ENCODE measurements at places on chromosomes 12 and 14.

- H3K27ac ChIP-seq, result no peak overlapping the region
- no peak overlapping the region for H3K4me3 ChIP-seq
- H3K36me3 ChIP-seq, result no peaks in the 10 kb centered on the region
- no peak for DNase-seq
Measured at GRCh38 chr14:104813286-104813685, 12.4 kb downstream of the ZBTB42 start.

GRCh38 chr12:2337031-2338010 is 284.5 kb downstream of the CACNA1C start:
- H3K4me3 ChIP-seq, result no peak overlapping the region
- peaks cover 51% of the 10 kb centered on the region for H3K4me1 ChIP-seq
- no peaks in the 10 kb centered on the region for H3K36me3 ChIP-seq
- no peaks in the 10 kb centered on the region for H3K27me3 ChIP-seq
- H3K27ac ChIP-seq, result peak overlapping the region; percentile 95

GRCh38 chr14:95519699-95520098 is 3.2 kb upstream of the SYNE3 start:
- H3K4me3 ChIP-seq, result no peak overlapping the region
- peak; percentile 95 for DNase-seq
- no peaks in the 10 kb centered on the region for H3K36me3 ChIP-seq
- peak overlapping the region; percentile 71 for H3K27ac ChIP-seq
- peaks cover 67% of the 10 kb centered on the region for H3K4me1 ChIP-seq

DNA sequence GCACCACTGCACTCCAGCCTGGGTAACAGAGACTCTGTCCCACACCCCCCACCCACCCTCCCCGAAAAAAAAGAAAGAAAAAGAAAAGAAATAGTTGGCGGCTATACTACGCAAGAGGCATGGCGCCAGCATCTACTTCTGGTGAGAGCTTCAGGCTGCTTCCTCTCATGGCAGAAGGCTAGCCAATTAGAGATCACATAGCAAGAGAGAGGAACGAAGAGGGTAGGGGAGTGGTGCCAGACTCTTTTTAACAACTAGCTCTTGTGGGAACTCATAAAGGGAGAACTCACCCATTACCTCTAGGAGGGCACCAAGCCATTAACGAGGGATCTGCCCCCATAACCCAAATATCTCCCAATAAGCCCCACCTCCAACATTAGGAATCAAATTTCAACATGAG is 6.2 kb downstream of the DENND5B start:
- H3K4me3 ChIP-seq, result no peak overlapping the region
- no peak for DNase-seq
- H3K4me1 ChIP-seq, result peaks cover 16% of the 10 kb centered on the region
- H3K36me3 ChIP-seq, result no peaks in the 10 kb centered on the region

DNA sequence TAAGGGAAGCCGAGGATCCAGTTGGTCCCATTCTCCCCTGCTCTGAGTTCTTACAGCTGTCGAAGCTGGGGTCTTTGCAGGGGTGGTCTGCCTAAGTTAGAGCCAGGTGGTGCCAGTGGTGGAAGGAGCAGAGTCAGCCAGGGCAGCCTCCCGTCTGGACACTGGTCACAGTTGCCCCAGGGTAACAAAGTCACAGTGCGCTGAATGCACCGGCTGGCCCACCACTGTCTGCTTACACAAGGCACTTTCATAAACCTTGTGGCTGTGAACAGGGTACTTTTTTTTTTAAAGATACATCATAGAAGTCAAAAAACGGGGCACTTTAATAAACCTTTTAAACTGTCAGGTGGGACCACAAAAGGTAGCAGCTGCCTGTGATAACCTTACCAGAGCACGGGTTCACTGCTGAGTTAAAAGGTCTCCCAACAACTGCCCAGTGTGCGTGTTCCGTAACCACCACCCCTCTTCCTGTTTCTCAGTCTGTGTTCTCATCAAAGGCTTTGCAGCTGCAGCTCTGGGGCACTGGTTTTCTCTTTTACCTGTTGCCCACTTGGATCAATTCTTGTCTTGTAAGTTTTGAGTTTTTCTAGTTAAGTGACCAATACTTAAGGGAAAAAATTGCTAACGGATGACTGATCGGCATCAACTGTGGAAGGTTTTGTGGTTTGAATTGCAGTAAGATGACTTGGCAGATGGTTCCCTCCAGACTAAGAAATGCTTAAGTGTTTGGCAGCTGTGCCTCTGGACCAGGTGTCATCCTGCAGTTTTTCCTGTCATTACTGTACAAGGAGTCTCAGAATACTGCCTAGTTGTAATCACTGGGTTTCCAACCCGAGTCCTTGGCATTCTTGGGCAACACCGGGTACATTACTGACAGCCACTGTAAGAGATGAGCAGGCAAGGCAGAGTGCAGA is 55.9 kb downstream of the DYNC1H1 start:
- H3K36me3 ChIP-seq, result peaks cover 99% of the 10 kb centered on the region
- no peak overlapping the region for H3K4me3 ChIP-seq
- no peaks in the 10 kb centered on the region for H3K4me1 ChIP-seq
- DNase-seq, result no peak

Measured in vagina (tissue), 2 donors.